T-helper 17 cell (primary cell): ENCODE measurements at places on chromosomes 7 and 10.

DNA sequence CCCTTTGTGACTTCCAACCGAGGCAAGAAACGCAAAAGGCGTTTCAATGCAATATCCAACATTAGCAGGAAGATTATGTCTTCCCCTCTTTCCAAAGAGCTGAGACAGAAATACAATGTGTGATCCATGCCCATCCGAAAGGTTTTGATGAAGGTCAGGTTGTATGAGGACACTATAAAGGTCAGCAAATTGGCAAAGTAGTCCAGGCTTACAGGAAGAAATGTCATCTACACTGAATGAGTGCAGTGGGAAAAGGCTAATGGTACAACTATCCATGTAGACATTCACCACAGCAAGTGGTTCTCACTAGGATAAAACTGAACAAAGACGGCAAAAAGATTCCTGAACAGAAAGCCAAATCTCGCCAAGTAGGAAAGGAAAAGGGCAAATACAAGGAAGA, 27.8 kb upstream of the DNA2 start:
- H3K4me1 ChIP-seq: peaks cover 9% of the 10 kb centered on the region
- peaks cover 12% of the 10 kb centered on the region for H3K36me3 ChIP-seq
- H3K27me3 ChIP-seq: no peaks in the 10 kb centered on the region
- no peak for DNase-seq

DNA sequence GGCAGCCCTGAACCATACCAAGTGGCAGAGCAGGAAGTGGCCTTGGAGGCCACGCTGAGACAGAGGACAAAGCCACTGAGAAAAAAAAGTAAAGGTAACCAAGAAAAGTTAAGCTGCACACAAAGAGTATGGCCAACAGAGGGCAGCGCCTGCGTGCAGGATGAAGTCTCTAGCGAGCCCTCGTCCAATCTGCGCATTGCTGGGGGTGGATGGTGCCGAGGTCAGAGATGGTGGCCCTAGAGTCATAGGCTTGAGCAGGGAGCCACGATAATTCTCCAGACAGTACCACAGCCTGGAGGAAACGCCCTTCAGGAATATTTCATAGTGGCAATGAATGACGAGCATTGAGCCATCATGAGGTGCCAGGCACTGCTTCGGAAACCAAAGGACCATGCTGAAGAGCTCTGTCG, 9.7 kb downstream of the ATP6V0E2 start:
- H3K4me1 ChIP-seq: peaks cover 5% of the 10 kb centered on the region
- DNase-seq: peak; percentile 34
- H3K36me3 ChIP-seq: peaks cover 2% of the 10 kb centered on the region
- no peak overlapping the region for H3K4me3 ChIP-seq
- no peak overlapping the region for H3K27ac ChIP-seq

- DNase-seq: no peak
- no peaks in the 10 kb centered on the region for H3K27me3 ChIP-seq
- H3K4me1 ChIP-seq: no peaks in the 10 kb centered on the region
- no peaks in the 10 kb centered on the region for H3K36me3 ChIP-seq
- no peak overlapping the region for H3K27ac ChIP-seq
- H3K4me3 ChIP-seq: no peak overlapping the region
These were observed 79.3 kb upstream of the TNS3 start for GRCh38 chr7:47661051-47661714.

DNA sequence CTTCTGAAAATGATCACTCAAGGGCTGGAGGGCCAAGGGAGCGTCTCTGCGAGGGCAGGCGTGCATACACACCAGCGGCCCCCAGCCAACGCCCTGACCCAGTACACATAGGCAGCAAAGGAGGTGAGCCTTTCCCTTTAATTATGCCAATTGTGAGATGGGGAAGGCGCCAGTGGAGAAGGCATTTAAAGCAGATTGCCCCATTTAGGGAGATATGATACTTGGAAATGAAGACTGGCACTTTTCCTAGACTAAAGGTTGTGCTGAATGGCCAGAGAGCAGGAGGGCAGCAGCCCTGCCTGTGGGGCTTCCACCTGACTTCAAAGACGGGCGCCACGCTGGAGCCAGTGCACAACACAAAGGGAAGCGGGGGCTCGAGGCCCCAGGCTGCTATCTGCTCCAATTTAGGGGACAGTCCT, 24.1 kb downstream of the HIPK2 start:
- H3K36me3 ChIP-seq: no peaks in the 10 kb centered on the region
- H3K4me1 ChIP-seq: peaks cover 55% of the 10 kb centered on the region
- H3K27ac ChIP-seq: peak overlapping the region; percentile 29
- no peak overlapping the region for H3K4me3 ChIP-seq

DNA sequence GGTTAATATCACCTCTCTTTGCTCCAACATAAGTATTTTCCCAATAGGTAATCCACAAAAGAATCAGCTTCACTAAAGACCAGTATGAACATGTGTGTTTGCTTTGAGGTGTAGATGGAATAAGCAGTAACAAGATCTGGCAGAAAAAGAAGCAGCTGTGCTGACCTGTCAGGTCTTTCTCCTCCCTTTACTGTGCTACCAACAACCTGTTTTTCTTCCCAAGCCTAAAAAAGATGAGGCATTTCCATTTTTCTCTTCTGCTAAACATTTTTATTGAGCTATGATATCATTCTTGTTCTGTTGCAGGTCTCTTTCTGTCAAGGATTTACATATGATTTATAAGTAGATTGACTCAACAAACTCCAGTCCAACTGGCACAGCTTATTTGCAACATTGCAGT, 315.2 kb upstream of the GLI3 start:
- H3K27ac ChIP-seq: no peak overlapping the region
- no peak overlapping the region for H3K4me3 ChIP-seq
- H3K27me3 ChIP-seq: no peaks in the 10 kb centered on the region
- no peaks in the 10 kb centered on the region for H3K36me3 ChIP-seq
- DNase-seq: no peak

- H3K4me3 ChIP-seq: no peak overlapping the region
- peaks cover 8% of the 10 kb centered on the region for H3K4me1 ChIP-seq
- H3K36me3 ChIP-seq: peaks cover 5% of the 10 kb centered on the region
- no peak for DNase-seq
These were observed 48.6 kb upstream of the TES start for GRCh38 chr7:116161728-116162127.

DNA sequence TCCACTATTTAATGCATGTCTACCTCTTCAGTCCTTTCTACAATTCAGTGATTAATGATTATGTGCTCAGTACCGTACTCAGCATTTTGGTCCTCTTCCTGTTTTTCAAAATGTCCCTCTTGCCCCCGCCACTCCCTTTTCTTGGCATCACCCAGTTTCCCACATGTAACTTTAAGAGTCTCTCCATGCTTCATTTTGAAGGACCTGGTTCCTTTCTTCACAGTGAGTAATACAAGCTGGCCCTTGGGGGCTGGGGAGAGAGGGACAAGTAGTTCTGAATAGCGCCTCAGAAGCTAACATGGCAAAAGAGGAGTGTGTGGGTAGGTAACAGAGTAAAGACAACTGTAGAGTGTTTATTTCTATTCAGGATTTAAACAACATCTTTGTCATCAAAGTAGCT, 34.6 kb upstream of the SLIT1 start:
- no peaks in the 10 kb centered on the region for H3K27me3 ChIP-seq
- no peak for DNase-seq
- H3K36me3 ChIP-seq: peaks cover 8% of the 10 kb centered on the region
- no peak overlapping the region for H3K4me3 ChIP-seq
- H3K27ac ChIP-seq: no peak overlapping the region

DNA sequence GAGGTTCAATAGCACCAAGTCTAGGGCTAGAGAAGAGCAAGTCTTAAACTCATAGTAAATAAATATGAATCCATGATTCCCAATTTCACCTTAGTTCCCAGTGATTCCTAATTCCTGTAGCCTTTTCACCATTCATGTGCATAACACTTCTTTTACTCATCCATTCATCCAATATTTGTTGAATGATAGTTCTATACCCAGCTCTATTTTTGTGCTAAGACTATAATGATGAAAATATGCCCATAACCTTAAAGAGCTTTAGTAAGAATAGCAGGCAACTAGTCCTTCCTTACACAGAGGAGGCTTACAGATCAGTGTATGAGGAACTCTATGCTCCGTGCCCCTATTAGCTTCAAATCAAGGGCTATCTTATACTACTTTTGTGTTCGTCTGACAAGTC, 280.2 kb upstream of the CHRM2 start:
- H3K27ac ChIP-seq: no peak overlapping the region
- no peaks in the 10 kb centered on the region for H3K4me1 ChIP-seq
- H3K36me3 ChIP-seq: no peaks in the 10 kb centered on the region
- no peak for DNase-seq

GRCh38 chr10:18659819-18660535, 746 bp downstream of the ARL5B start:
- DNase-seq: no peak
- H3K4me3 ChIP-seq: peak overlapping the region; percentile 99
- H3K27ac ChIP-seq: peak overlapping the region; percentile 96

DNA sequence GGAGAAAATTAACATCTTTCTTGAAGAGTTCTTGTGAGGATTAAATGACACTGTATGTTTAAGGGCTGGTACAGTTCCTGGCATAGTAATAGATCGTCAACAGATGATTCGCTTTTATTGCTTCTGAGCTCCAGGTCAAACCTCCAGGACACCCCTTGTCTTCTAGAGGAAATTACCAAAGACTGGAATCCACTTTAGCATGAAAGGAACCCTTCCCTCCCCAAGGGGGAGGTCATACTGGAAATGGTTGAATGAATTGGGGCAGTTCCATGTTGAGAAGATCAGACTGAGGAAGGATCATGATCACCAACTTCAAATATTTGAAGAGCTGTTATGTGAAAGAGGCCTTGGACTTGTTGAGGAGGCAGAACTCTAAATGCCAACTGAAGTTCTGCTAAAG, 8.9 kb downstream of the NFE2L3 start:
- H3K27me3 ChIP-seq: no peaks in the 10 kb centered on the region
- H3K4me3 ChIP-seq: no peak overlapping the region
- H3K36me3 ChIP-seq: no peaks in the 10 kb centered on the region
- H3K4me1 ChIP-seq: peaks cover 24% of the 10 kb centered on the region
- peak overlapping the region; percentile 45 for H3K27ac ChIP-seq

GRCh38 chr10:124621637-124622036, 122.5 kb downstream of the FAM53B start:
- H3K4me3 ChIP-seq: no peak overlapping the region
- no peaks in the 10 kb centered on the region for H3K27me3 ChIP-seq
- no peak for DNase-seq
- peaks cover 24% of the 10 kb centered on the region for H3K4me1 ChIP-seq
- no peaks in the 10 kb centered on the region for H3K36me3 ChIP-seq

GRCh38 chr10:100656454-100656853, 88.9 kb upstream of the PAX2 start:
- no peak overlapping the region for H3K4me3 ChIP-seq
- H3K4me1 ChIP-seq: peaks cover 21% of the 10 kb centered on the region
- no peak for DNase-seq
- H3K27ac ChIP-seq: no peak overlapping the region
- peaks cover 29% of the 10 kb centered on the region for H3K36me3 ChIP-seq

DNA sequence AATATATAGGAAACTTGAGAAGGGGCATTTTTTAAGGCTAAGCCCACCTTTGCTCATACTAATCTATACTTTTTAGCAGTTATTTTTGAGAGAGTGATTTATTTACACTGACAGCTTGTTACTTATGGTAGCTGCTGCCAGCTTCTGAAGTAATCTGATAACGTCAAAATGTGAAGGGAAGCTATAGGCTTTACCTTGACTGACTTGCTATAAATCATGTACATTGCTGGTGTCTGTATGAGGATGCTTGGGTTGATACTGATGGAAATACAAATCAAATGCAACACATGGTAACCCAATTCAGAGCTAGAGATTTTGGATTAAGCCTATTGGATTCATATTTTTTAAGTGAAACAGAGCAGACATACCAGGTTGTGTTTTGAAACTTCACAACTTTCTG, 299.4 kb downstream of the LRMDA start:
- no peak overlapping the region for H3K27ac ChIP-seq
- peaks cover 43% of the 10 kb centered on the region for H3K27me3 ChIP-seq

GRCh38 chr10:110556969-110557601, 10.4 kb upstream of the SMC3 start:
- H3K27me3 ChIP-seq: peaks cover 43% of the 10 kb centered on the region
- peak; percentile 55 for DNase-seq
- peak overlapping the region; percentile 36 for H3K4me3 ChIP-seq
- H3K4me1 ChIP-seq: peaks cover 11% of the 10 kb centered on the region
- peak overlapping the region; percentile 14 for H3K27ac ChIP-seq
- H3K36me3 ChIP-seq: peaks cover 3% of the 10 kb centered on the region

GRCh38 chr10:111506266-111507034, 429.6 kb downstream of the ADRA2A start:
- H3K36me3 ChIP-seq: no peaks in the 10 kb centered on the region
- H3K27ac ChIP-seq: no peak overlapping the region
- no peak overlapping the region for H3K4me3 ChIP-seq
- DNase-seq: no peak

DNA sequence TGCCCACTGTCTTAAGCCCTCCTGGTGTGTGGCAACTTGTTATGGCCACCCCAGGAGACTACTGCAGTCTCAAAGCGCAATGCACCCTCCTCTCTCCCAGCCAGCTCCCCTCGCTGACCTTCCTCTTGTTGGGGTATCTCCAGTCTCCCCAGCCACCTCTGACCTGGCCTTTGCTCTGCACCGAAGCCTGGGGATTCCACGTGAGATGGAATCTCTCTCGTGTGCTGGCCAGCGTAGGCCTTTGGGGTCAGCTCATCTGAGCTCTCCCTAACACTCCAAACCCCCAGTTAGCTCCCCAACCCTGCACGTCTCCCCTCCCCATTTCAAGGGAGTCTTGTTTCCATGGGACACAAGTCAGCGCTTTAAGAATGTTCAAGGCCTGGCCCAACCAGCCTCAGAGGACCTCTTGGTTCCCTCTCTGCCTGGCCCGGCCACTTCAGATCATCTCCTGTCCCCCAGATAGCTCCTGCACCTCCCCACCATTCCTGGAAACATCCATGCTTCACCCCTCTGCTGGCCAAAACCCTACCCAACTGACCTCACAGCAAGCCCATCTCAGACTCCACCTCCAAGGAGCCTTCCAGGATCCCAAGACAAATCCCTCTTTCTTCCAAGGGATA, 11.2 kb downstream of the ITPRIP start:
- DNase-seq: no peak
- H3K27me3 ChIP-seq: no peaks in the 10 kb centered on the region
- H3K4me3 ChIP-seq: peak overlapping the region; percentile 90
- H3K27ac ChIP-seq: peak overlapping the region; percentile 96

DNA sequence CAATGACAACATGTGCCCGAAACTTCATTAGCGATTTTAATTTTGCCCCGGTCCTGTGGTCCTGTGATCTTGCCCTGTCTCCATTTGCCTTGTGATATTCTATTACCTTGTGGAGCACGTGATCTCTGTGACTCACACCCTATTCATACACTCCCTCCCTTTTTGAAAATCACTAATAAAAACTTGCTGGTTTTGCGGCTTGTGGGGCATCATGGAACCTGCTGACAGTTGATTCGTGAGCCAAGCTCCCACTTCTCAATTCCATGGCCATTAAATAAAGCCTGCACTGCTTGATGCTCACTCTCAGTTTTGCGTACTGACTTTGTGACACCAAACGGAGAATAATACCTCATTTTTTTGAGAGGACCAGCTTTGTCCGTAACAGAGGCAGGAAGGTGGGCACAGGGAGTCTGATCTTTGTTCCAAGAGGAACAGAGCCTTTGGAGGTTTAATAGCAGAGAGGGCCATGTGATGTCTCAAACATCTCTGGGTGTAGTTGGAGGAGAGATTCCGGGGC, 3.8 kb upstream of the ADAMTS14 start:
- H3K4me3 ChIP-seq: no peak overlapping the region
- peaks cover 9% of the 10 kb centered on the region for H3K36me3 ChIP-seq
- peaks cover 7% of the 10 kb centered on the region for H3K4me1 ChIP-seq
- H3K27ac ChIP-seq: no peak overlapping the region

- H3K27me3 ChIP-seq: peaks cover 32% of the 10 kb centered on the region
- no peak overlapping the region for H3K4me3 ChIP-seq
- no peaks in the 10 kb centered on the region for H3K36me3 ChIP-seq
These were observed 24.3 kb downstream of the SLC25A28 start for GRCh38 chr10:99595770-99596465.

GRCh38 chr10:117255835-117256460, 15.0 kb downstream of the SLC18A2 start:
- H3K27me3 ChIP-seq: peaks cover 55% of the 10 kb centered on the region
- no peak overlapping the region for H3K4me3 ChIP-seq
- H3K4me1 ChIP-seq: peaks cover 3% of the 10 kb centered on the region
- DNase-seq: no peak
- H3K27ac ChIP-seq: no peak overlapping the region
- peaks cover 5% of the 10 kb centered on the region for H3K36me3 ChIP-seq
